Hematopoietic multipotent progenitor cell treated with erythropoietin and hydrocortisone succinate and interleukin-3 and kit ligand, for 8 days (in vitro differentiated cells): ENCODE measurements at places on chromosomes 11 and 22.

DNA sequence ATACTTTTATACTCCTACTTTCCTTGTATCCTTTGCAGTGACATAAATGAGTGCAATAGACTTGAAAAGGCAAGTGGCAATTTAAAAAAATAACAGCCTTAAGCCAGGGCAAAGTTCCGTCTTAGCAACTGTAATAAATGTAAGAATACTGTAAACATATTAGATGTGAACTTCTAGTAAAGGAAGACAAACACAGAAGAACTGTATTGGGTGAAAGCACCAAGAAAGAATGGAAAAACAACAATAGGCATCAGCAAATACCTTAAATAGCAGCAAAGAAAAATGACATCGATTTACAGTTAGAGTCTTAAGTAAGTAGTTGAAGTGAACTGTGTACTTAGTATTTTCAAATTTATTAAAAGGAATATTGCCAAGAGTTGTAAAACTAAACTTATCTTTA lies 75.5 kb upstream of the TP53AIP1 start:
- no peak for DNase-seq

- no peak for DNase-seq
Observed at GRCh38 chr11:645536-645935, 8.5 kb downstream of the DRD4 start.

- no peak for DNase-seq
Observed at GRCh38 chr11:131658952-131659351, 288.5 kb downstream of the NTM start.

DNA sequence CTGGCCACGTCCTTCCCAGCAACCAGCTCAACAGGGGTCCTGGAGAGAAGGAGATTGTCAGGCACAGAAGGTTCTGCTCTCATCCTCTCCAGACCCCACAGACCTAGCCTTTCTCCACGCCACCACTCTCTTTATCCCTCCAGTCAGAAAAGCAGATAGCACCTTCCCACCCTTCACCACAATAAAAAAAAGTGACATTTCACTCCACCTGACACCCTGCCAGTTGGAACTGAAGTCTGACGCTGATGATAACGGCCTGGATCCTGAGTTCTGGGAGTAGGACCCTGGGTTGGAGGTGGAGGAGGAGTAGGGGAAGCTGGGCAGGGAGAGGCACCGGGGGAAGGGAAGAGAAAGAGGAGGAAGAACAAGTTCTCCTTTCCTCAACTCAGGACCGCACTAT lies 127.5 kb upstream of the ANO1 start:
- DNase-seq, result peak; percentile 82

DNA sequence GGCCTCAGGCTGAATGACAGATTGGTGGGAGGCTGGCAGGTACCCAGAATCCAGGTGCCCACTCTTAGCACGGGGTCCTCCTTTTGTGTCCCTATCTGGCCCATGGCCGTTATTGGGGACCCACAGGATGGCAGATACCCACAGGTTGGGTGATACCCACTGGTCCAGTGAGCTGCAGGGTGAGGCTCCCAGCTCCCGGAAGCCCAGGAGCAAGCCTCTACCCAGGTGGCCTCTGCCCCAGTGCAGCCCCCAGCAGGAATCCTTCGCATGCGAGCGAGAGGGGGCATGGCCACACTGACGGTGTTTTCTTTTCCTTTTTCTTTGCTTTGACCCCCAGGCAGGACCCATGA lies 116.1 kb downstream of the PHF21B start:
- DNase-seq, result no peak

- DNase-seq, result no peak
Observed at GRCh38 chr11:40037005-40037404, 1422.4 kb downstream of the LRRC4C start.

- no peak for DNase-seq
Observed at GRCh38 chr11:71988050-71988449, 10.7 kb upstream of the IL18BP start.

DNA sequence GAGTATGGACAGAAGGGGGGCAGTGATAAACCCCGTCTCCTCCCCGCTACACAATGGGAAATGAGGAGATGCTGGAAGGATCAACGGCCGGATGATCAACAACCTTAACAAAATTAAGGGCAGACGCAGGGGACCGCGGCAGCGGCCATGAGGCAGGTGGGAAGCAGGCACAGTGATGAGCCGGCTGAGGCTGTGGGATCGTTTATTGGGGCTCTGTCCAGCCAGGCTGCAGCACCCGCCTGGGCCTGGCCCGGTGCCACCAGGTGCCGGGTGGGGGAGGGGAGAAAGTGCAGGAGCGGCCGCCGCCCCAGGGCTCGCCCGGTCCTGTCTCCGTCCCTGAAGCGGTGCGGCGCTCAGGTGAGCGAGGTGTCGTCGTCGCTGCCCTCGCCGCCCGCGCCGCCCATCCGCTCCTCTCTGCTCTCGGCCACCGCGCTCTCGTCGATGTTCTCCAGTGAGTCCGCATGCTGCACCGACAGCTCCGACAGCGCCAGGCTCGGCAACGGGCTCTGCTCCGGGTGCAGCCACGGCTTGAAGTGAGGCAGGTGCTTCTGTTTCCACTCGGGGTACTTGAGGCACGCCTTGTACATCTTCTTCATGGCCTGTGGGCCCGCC lies 2.4 kb upstream of the ARAP1 start:
- DNase-seq, result no peak

- DNase-seq, result no peak
Observed at GRCh38 chr11:77142091-77142975, 14.3 kb downstream of the MYO7A start.

DNA sequence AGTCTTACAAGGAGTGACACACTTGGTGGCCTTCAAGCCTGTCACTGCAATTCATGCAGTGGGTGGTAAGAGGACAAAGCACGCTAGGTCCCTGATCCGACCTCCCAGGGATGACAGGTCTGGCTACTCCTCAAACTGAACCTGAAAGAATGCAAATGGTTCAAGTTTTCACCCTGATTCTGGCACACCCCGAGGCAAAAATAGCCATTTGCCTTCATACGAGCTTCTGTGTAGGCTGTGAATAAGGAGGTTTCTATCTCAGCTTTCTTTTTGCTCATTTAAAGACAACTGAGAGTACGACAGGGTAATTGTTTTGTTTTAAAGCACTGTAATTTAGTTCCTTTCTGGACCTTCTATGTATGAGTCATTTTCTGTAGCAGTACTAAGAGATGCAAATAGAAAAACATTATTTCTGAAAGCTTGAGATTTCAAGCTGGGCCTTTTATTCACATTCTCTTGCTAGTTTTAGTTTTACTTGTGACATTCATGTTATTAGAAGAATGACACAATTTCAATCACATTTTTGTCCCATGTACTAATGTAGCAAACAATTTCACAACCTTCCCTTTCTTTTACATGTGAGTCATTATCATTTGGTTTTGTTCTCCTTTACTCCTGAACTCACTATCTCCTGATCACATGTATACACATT lies 56.6 kb upstream of the FDX1 start:
- DNase-seq, result no peak

GRCh38 chr22:38142606-38143005 lies 32.1 kb upstream of the BAIAP2L2 start:
- DNase-seq, result peak; percentile 25

DNA sequence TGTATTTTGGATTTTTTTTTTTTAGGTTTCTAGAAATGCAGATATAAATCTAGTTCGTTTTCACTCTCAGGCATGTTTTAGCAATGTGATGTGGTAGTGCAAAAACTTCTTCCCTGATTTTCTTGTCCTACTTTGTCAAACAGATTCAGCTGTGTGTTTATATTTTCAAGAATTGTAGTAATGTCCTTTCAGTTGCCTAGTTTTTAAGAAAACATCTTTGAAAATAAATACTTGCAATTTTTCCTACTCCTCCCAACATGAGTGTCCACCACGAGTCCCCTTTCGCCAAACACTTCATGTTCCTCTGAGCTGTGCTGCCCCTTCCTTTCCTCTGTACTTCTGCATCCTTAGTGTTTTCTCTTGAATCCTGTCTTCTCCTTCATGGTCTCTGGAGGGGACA lies 686.9 kb downstream of the NTM start:
- no peak for DNase-seq

DNA sequence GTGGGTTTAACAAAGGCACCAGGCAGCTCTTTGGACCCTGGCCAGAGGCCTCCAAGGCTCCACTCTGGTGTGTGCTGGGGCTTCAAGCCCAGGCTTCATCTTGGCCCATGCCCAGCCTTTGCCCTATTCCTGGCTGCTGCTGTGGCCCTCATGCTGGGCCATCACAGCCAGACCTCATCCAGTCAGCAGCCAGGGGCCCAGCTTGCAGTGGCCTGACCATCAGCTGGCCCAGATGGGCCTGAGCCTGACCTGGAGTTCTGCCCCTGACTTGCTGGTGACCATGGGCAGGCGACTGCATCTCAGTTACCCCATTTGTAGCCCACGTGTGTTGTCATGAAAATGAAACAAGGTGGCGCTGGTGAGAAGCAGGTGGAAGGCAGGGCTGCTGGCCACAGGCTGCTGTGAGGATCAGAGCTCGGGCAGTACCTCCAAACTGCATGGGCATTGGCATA lies 76.1 kb downstream of the MED15 start:
- peak; percentile 20 for DNase-seq

GRCh38 chr11:83456075-83456474 lies 169.9 kb upstream of the CCDC90B start:
- no peak for DNase-seq

- no peak for DNase-seq
Observed at GRCh38 chr11:95142431-95142830, 52.8 kb downstream of the ENDOD1 start.

GRCh38 chr11:34308913-34309585 lies 48.8 kb downstream of the ABTB2 start:
- DNase-seq, result no peak

DNA sequence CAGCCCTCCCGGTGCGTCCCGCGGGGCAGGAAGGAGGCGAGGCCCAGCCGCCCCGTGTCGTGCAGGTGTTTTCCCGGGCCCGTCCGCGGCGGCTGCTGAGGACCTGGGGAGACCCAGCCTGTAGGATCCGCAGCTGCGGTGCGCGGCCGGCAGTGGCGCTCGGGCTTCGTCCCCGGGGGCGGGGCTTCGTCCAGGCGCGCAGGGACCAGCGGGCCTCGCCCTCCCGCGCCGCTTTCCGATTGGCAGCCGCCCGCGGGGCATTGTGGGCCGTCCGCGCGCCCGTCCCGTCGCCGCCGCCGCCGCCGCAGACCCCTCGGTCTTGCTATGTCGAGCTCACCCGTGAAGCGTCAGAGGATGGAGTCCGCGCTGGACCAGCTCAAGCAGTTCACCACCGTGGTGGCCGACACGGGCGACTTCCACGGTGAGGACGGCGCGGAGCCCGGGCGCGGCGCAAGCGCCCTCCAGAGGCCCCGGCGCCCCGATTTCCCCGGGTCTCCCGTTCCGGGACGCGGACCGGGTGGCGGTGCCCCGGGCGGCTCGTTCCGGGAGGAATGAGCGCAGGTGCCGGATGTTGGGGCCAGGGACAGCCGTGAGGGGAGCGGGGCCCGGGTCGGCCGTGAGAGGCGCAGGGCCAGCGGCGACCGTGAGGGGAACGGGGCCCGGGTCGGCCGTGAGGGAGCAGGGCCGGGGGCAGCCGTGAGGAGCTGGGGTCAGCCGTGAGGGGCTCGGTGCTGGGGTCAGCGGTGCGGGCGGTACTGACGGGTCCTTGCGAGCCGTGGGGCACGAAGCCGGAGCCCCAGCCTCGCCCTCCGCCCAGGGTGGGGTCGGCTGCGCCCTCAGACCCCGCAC lies at the start of gene TALDO1:
TSS of gene TALDO1 (plus strand) at position 307 of the 849 bp plus-strand sequence. CDS start at position 325, 18 bp downstream.
- peak; percentile 87 for DNase-seq

- DNase-seq, result no peak
Observed at GRCh38 chr11:71131861-71132260, 120.5 kb downstream of the SHANK2 start.

DNA sequence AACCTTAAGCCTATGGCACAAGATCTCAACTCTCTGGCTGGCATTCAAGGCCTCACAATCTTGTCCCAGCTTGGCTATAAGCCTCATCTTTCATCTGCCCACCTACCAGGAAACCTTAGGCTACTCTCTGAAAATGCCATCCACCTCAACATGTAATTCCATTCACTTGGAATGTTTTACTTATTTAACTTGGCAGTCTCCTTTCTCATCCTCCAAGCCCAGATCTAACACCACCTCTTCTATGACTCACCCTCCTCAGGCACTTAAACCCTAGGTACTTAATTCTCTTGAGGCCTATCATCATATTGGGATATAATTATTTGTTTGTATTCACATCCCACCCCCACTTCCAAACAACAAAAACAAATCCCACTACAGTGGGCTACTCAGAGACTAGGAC lies 15.0 kb downstream of the POGLUT3 start:
- no peak for DNase-seq

DNA sequence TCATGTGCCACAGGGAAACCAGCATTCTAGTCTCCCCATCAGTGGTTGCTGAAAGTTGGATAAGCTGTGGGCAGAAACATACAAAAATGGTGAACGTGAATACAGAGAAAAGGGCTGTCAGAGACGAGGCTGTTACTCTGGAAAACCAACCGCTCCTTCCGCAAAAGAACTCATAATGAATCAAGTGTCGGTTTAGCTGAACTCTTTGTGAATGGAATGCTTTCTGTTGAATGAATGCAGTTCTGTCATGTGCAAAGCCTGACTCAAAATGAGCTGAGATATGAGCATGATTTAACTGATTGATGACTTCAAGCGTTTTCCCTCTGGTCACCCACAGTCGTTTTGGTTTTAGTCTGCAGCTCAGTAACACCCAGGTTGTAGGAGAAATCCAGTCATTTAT lies 298.3 kb downstream of the ETS1 start:
- DNase-seq, result no peak

DNA sequence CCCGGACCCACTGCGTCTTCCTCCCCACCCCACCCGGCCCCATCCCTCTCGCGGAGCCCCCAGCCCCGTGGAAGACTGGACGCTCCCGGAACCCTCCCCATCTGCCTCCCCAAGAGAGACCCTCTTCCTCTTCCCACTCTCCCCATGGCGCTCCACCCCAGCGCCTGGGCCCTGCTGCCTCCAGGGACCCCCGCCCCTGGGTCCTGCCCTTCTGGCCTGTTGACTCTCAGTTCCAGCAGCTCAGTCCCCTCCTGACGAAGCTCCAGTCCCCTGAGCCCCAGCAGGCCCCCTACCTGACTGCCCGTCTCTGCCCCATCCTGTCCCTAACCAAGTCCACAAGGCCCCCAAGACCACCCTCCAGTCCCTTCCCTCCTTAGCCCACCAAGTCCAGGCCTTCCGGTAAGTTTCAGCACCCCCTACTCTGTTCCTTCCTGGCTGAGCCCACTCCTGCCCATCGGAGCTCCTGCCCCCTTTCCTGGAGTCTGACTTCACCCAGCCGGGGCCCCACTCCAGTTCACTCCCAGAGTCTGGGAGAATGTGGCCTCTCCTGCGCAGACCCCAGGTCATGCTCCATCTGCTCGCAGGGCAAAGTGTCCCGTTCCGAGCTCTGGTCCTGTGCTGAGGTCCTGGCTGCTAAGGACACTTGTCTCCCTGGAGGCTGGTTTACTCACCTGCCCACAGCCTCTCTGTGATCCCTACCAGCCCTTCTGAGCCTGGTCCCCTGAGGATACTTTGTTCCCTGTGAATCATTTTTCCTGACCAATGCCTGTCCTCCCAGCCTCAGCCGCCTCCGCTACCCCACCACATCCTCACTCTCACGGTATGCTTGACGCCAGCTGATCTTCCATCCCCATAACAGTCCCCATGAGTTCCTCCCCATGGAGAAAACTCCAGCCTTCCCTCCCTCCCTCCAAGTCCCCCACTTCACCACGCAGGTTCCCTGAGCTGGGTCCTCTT lies 722 bp downstream of the IFITM10 start:
- DNase-seq, result no peak

GRCh38 chr11:45412521-45412920 lies 126.4 kb upstream of the SYT13 start:
- DNase-seq, result no peak

- no peak for DNase-seq
Observed at GRCh38 chr11:11171854-11172253, 181.2 kb downstream of the CSNK2A3 start.
